ENCODE measurements at places on chromosomes 4 and X. TPM values are rescaled to one million over a fixed set of nuclear protein-coding genes. Genes with fewer than 3 reads are reported as not detected.

GRCh38 chr4:110055158-110055768 lies 142.6 kb downstream of the EGF start:
- peak; percentile 2 for DNase-seq

DNA sequence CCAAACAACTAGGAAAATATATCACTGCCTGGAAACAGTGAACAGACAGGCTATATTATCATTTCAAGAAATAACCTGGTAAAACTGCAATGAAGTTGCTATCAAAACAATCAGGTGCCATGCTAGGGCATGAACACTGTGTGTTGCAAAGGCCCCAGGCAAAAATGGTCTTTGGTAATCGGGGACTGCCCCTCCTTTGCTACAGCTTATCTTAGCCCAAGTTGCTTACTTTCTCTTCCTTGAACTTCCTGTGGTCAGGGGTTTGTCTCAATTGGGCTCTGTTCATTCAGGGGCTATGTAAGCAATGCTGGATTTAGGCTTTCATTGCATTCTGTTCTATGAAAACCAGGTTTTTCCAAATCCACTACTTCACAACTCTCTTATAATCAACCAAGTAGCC lies 30.4 kb downstream of the SCML1 start:
- no peak for DNase-seq

- DNase-seq: no peak
These were observed 5.9 kb downstream of the THAP9 start for GRCh38 chr4:82906469-82906868.

FRAS1 gene
- 0.81 TPM for total RNA-seq

ZAR1 gene
- not detected for total RNA-seq

DNA sequence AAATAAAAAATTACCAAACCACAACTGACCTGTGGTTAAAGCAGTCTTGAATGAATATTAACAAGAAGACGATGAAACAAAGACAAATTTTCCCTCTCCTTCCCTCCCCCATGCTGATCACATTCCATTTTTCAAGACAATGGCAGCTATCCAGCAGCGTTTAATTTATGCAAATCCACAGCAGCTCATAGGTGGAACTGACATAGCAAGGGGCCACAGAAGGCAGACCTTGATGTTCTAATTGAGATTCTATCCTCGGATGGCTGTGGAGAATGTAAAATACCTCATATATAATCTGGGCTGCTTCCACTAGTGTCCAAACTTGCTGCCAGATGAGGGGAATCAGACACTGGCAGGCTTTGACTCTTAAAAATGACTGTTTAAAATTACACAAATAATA lies 211.5 kb downstream of the CHRDL1 start:
- no peak for DNase-seq

GRCh38 chrX:107659768-107660167 lies 31.5 kb downstream of the PRPS1 start:
- DNase-seq: no peak

DNA sequence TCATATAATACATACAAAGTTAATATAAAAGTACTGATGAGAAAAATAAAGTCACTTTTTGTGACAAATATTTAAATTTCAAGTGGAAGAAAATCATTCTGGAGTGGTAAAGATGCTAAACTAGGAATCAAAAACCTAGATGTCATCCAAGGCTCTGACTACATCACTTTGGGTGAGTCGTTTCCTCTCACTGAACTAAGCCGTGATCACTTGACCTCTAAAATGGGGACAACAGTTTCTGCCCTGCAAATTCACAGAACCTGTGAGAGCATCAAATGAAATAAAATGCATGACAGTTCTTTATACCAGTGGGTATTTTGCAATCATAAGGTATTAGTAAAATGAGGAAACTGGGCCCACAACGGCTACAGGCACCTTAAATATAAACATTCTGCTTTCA lies 63.8 kb downstream of the PRDM5 start:
- DNase-seq: peak; percentile 18

RBM46 gene
- not detected for total RNA-seq

DNA sequence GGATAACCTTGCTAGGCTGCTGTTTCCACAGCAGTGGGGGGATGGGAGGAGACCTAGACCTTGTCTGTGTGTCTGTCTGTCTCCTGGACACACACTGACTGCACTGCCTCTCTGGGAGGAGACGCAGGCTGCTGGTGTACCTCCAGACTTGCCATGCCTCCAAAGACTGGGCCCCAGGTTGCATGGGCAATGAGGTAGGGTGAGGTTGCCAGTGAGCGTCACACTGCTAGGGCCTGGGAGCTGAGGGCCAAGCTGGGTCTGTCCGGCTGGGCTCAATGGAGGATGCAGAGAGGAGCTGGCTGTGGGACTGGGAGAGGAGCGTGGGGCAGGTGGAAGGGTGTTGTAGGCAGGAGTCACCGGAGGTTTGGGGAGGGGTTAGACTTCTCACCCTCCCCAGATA lies 16.6 kb downstream of the MAGED2 start:
- DNase-seq: no peak

SLC25A4 gene
- 61.0 TPM for total RNA-seq

VEGFD gene
- not detected for total RNA-seq

DNA sequence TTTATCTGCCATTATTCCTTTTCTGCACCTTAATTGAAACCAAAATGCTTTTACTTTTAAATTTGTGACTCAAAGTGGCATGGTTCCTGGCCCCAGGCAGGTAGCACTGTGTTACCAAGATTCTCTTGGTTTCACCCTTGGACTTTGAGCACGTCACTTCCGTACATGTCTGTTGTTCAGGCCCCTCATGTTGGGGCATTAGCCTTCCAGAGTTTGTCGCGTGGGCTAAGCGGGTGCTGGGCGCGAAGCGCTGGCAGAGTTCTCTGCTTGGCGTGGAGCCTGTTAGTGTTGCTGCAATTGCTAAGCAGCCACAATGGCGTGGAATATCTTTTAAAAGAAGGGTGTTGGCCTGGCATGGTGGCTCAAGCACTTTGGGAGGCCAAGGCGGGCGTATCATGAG lies 14.0 kb upstream of the TADA2B start:
- DNase-seq: no peak

- peak; percentile 48 for DNase-seq
These were observed 107.5 kb upstream of the RPL34 start for GRCh38 chr4:108512615-108513505.

DNA sequence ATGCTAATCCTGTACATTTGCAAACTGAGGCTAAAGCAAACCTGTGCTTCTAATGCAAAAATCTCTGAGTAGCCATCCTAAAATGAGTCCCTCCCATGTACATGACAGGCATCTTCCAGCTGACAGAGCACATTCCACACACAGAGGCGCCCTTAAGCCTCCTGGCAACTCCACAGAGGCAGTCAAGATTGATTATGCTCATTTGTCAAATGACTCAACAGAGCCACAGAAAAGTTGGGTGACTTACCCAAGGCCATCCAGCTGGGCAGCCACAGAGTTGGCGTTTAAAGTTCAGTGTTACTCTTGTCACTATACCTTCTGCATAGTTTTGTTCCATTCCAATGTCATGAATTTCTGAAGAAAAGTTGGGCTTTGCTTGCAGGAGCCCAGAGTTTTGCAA lies 394.6 kb upstream of the FGF13 start:
- DNase-seq: peak; percentile 59

GRCh38 chrX:135520022-135520552 lies 373 bp upstream of the INTS6L start:
- DNase-seq: no peak

DCX gene
- total RNA-seq: not detected

GRCh38 chrX:153032397-153033118 lies 23.7 kb upstream of the PNMA3 start:
- peak; percentile 55 for DNase-seq

LONRF3 gene
- total RNA-seq: 3.3 TPM

GRCh38 chrX:151723156-151723760 lies 7.4 kb downstream of the FATE1 start:
- no peak for DNase-seq

ARHGAP6 gene
- 0.28 TPM for total RNA-seq

DNA sequence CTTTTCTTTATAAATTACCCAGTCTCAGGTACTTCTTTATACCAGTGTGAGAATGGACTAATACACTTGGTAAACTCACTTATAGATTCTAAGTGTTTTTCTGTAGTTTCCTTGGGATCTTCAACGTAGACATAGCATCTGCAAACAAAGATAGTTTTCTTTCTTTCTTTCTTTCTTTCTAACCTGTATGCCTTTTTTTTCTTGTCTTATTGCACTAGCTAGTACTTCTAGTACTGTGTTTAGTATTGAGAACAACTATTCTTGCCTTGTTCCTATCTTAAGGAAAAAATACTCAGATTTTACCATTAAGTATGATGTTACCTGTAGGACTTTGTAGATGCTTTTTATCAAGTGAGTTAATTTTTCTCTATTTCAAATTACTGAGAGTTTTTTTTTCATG lies 102.2 kb downstream of the EDA start:
- no peak for DNase-seq

DNA sequence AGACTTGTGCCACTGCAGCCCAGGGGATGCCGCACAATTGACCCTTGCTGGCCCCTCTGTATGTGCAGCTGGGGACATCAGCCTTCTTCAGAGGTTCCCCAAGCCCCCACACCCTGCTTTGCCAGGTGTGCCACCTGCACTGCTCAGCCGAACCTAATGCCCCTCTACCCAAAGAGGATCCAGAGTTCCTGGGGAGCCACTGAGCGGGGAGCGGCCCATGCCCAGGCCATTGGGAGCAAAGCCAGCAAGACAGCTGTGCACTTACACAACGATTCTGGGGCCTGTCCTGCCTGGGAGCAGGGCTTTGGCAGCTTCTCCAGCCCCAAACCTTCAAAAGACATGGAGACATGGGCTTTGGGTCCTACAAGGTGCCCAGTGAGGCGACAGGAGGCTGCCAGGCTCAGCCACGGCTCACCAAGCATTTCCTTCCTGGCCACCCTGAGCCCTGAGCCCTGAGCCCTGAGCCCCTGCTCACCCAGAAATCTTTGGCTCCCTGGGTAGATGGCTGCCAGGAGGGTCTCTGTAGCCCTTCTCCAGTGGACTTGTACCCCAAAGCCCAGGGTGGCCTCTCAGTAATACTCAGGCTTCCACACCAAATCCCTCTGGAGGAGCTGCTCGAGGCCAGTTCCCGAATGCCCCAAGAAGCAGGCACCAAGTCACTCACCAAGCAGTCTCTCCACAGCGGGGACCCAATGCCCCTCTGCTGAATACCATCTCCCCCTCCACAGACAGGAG lies 13.0 kb downstream of the PNMA6E start:
- DNase-seq: no peak

Measured in A172 (cell line).